ENCODE measurements at places on chromosomes 2 and 18. TPM values are rescaled to one million over a fixed set of nuclear protein-coding genes. Genes with fewer than 3 reads are reported as not detected.

GRCh38 chr2:160223560-160223959 is 23.5 kb upstream of the ITGB6 start:
- DNase-seq, result no peak
- no peaks in the 10 kb centered on the region for H3K36me3 ChIP-seq
- no peak overlapping the region for H3K27ac ChIP-seq

The NT5DC4 gene
- not detected for polyA plus RNA-seq

The GPR75 gene
- polyA plus RNA-seq, result not detected

GRCh38 chr2:165587335-165587938 is 117.9 kb downstream of the CSRNP3 start:
- no peak overlapping the region for H3K4me3 ChIP-seq
- DNase-seq, result no peak
- H3K27me3 ChIP-seq, result no peaks in the 10 kb centered on the region
- H3K4me1 ChIP-seq, result no peaks in the 10 kb centered on the region
- no peaks in the 10 kb centered on the region for H3K36me3 ChIP-seq
- H3K27ac ChIP-seq, result no peak overlapping the region

The CPO gene
- polyA plus RNA-seq, result not detected

The CDH19 gene
- polyA plus RNA-seq, result 0.01 TPM

GRCh38 chr2:216757532-216757931 is 62.2 kb upstream of the IGFBP5 start:
- H3K36me3 ChIP-seq, result no peaks in the 10 kb centered on the region
- H3K4me3 ChIP-seq, result no peak overlapping the region
- no peak overlapping the region for H3K27ac ChIP-seq
- no peak for DNase-seq
- no peaks in the 10 kb centered on the region for H3K4me1 ChIP-seq

DNA sequence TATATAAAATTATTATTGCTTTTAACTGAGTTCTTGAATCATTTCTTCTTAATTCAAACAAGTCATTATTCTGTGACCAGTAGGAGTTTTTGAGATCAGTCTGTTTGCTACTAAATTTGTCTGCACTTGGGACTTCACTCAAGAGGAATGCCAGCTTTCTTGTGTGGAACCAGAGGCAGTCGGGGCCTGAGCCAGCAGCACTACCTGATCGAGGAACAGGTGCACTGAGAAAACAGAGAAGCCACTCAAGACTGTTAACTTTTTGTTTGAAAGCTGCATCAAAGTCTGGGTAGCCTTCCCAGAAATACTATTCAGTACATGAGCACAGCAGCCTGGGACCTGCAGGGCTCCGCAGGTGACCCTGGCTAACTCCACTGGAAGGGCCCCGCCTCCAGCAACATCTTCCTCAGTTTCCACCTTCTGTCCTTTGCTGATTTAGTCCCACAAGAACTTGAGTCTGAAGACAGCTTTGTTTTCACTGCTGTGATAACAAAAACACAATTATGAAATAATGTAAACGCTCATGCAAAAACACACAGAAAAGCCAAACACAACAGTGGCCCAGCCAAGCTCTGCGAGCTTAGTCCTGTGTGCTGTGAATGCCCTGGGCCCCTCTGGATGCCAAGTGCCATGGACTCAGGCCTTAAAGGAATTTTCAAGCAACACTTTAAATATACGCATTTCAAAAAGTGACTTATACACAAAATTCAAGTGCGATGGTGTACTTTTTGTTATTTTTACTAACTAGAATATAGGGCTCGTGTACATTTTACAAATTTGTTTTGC is 62.0 kb downstream of the SH3YL1 start:
- DNase-seq, result no peak
- no peaks in the 10 kb centered on the region for H3K36me3 ChIP-seq
- no peak overlapping the region for H3K4me3 ChIP-seq
- no peaks in the 10 kb centered on the region for H3K4me1 ChIP-seq

DNA sequence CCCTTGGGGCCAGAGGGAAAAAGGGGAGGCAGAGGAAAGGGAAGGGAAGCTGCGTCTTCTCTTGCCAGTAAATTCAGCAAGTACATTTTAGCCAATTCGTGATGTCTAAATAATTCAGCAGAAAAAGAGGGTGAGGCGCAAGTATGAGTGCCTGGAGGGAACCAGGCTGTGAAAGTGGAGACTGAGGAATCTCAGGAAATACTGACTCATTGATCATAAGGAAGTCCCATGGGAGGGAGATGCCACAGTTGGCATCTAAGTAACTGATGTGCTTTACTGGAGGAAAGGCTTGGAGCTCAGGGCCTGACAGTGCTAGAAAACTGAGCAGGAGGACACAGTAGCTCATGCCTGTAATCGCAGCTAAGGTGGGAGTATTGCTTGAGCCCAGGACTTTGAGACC is 31.1 kb downstream of the KIF5C start:
- H3K4me3 ChIP-seq, result no peak overlapping the region
- no peak for DNase-seq
- H3K27ac ChIP-seq, result no peak overlapping the region
- no peaks in the 10 kb centered on the region for H3K36me3 ChIP-seq

- no peaks in the 10 kb centered on the region for H3K27me3 ChIP-seq
- H3K4me3 ChIP-seq, result no peak overlapping the region
- H3K36me3 ChIP-seq, result no peaks in the 10 kb centered on the region
- peaks cover 5% of the 10 kb centered on the region for H3K4me1 ChIP-seq
Measured at GRCh38 chr2:46202987-46203386, 94.2 kb upstream of the EPAS1 start.

GRCh38 chr2:152222975-152223637 is 47.5 kb upstream of the STAM2 start:
- no peak overlapping the region for H3K4me3 ChIP-seq
- H3K36me3 ChIP-seq, result no peaks in the 10 kb centered on the region
- no peaks in the 10 kb centered on the region for H3K4me1 ChIP-seq
- no peaks in the 10 kb centered on the region for H3K27me3 ChIP-seq
- H3K27ac ChIP-seq, result no peak overlapping the region

DNA sequence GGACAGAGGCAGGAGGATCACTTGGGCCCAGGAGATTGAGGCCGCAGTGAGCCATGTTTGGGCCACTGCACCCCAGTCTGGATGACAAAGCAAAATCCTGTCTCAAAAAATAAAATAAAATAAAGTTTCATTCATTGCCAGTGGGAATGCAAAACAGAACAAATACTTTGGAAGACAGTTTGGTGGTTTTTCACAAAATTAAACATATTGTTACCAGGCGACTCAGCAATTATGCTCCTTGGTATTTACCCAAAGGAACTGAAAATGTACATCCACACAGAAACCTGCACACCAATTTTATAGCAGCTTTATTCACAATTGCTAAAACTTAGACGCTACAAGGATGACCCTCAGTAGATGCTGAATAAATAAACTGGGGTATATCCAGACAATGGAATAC is 35.8 kb downstream of the FOSL2 start:
- H3K27me3 ChIP-seq, result no peaks in the 10 kb centered on the region
- peaks cover 50% of the 10 kb centered on the region for H3K4me1 ChIP-seq
- peak overlapping the region; percentile 6 for H3K27ac ChIP-seq
- no peaks in the 10 kb centered on the region for H3K36me3 ChIP-seq
- no peak overlapping the region for H3K4me3 ChIP-seq

DNA sequence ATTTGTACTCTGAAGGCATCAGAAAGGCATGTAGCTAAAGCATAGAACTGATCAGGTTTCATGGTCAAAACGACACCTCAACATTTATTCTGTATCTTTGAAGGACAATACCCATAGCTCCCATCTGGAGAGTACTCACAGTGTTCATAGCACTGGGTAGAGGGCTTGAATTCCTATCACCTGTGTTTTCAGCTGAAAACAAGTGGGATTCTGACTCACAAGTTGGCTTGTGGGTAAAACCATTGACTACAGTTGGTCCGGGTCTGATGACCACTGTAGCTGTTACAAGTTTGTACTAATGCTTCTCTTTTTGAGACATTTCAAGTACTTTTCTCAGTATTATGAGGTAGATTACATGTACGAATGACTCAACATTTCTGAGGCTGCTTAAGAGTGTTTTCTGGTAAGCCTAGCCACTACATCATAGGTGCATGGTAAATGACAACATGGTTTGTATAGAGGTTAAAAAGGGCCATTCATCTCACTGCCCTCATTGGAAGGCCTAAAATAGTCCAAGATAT is 68.6 kb upstream of the PELI1 start:
- peaks cover 66% of the 10 kb centered on the region for H3K4me1 ChIP-seq
- no peaks in the 10 kb centered on the region for H3K36me3 ChIP-seq
- peak; percentile 89 for DNase-seq
- peak overlapping the region; percentile 19 for H3K27ac ChIP-seq
- H3K27me3 ChIP-seq, result no peaks in the 10 kb centered on the region

DNA sequence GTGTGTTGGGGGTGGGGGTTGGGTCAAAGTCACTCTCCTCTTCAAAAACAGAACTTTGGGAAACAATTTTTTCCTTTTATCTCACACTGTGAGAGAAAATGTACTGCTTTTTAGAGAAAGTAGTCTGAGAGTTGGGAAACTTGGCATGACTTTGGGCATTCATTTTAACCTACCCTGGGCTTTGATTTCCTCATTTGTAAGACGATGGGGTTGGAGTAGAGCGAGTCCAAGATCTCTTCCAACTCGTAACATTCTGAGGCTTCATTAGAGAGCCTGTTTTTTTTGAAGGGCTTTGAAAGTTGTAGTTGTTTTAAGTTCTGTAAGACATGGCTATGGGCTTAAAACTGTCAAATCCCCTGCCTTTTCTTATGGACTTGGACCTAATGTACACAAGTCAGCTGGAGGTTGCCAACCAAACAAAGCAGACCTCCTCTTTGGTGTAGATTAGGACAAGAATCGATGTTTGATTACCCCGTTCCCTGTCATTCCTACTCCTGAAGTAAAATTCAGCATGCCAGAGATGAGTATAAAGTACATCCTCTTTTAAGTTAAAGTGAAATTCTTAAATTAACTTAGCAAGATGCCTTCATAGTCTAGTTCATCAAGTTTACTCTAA is 8.4 kb downstream of the PHLPP1 start:
- no peak overlapping the region for H3K27ac ChIP-seq
- no peaks in the 10 kb centered on the region for H3K4me1 ChIP-seq
- no peaks in the 10 kb centered on the region for H3K36me3 ChIP-seq
- H3K27me3 ChIP-seq, result no peaks in the 10 kb centered on the region
- no peak overlapping the region for H3K4me3 ChIP-seq
- no peak for DNase-seq

- no peak overlapping the region for H3K27ac ChIP-seq
- peak; percentile 5 for DNase-seq
- no peak overlapping the region for H3K4me3 ChIP-seq
- H3K4me1 ChIP-seq, result peaks cover 36% of the 10 kb centered on the region
- peaks cover 79% of the 10 kb centered on the region for H3K27me3 ChIP-seq
Measured at GRCh38 chr2:73291461-73292315, 1.7 kb downstream of the EGR4 start.

The CCDC148 gene
- polyA plus RNA-seq, result not detected

The PLEK gene
- 708 TPM for polyA plus RNA-seq

The IL37 gene
- not detected for polyA plus RNA-seq

DNA sequence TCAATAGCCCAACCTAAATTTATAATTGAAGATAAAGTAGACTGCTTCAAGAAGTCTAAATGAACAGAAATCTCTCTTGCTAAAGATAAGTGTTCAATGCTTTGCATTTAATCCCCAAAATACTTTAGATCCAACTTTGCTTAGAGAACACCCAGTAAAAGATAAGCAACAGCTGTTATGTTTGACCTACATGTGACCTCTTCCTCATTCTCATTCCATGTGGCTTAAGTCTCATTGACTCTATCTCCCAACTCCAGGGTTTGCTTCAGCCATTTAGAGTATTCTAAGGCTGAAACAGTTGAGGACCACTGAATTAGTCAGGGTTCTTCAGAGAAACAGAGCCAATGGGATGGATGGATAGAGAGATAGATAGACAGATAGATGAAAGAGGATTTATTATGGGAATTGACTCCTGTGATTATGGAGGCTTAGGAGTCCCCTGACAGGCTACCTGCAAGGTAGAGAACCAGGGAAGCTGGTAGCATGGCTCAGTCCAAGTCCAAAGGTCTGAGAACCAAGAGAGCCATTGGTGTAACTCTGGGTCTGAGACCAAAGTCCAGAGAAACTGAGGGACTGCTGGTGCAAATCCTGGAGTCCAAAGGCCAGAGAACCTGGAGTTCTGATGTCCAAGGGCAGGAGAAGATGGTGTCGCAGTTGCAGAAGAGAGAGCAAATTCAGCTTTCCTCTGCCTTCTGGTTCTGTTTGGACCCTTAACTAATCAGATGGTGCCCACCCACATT is 32.1 kb downstream of the CRYGD start:
- H3K4me1 ChIP-seq, result no peaks in the 10 kb centered on the region
- no peak overlapping the region for H3K4me3 ChIP-seq
- no peaks in the 10 kb centered on the region for H3K36me3 ChIP-seq
- no peaks in the 10 kb centered on the region for H3K27me3 ChIP-seq
- DNase-seq, result no peak

The NTSR2 gene
- polyA plus RNA-seq, result not detected

The LDLRAD4 gene
- 13.5 TPM for polyA plus RNA-seq

GRCh38 chr2:233867993-233868532 is at the start of gene MSL3B:
TSS of gene MSL3B (minus strand) at chr2:233868386.
- H3K36me3 ChIP-seq, result no peaks in the 10 kb centered on the region
- no peak within 1 kb of the TSS for H3K27ac ChIP-seq
- peaks cover 6% of the 10 kb centered on the region for H3K27me3 ChIP-seq

GRCh38 chr18:64409511-64409910 is 260.6 kb upstream of the LINC00305 start:
- H3K4me1 ChIP-seq, result no peaks in the 10 kb centered on the region
- no peak overlapping the region for H3K4me3 ChIP-seq
- H3K36me3 ChIP-seq, result no peaks in the 10 kb centered on the region
- H3K27ac ChIP-seq, result no peak overlapping the region
- no peaks in the 10 kb centered on the region for H3K27me3 ChIP-seq

The SRD5A2 gene
- polyA plus RNA-seq, result not detected

- no peaks in the 10 kb centered on the region for H3K27me3 ChIP-seq
- H3K4me1 ChIP-seq, result no peaks in the 10 kb centered on the region
- no peak overlapping the region for H3K4me3 ChIP-seq
- H3K36me3 ChIP-seq, result no peaks in the 10 kb centered on the region
Measured at GRCh38 chr2:137817058-137817457, 147.2 kb upstream of the HNMT start.

The FEZ2 gene
- 15.6 TPM for polyA plus RNA-seq

- no peaks in the 10 kb centered on the region for H3K36me3 ChIP-seq
- no peaks in the 10 kb centered on the region for H3K4me1 ChIP-seq
- no peak overlapping the region for H3K27ac ChIP-seq
- no peak overlapping the region for H3K4me3 ChIP-seq
Measured at GRCh38 chr2:169752752-169753151, 19.1 kb downstream of the KLHL23 start.

The CHRND gene
- polyA plus RNA-seq, result not detected

DNA sequence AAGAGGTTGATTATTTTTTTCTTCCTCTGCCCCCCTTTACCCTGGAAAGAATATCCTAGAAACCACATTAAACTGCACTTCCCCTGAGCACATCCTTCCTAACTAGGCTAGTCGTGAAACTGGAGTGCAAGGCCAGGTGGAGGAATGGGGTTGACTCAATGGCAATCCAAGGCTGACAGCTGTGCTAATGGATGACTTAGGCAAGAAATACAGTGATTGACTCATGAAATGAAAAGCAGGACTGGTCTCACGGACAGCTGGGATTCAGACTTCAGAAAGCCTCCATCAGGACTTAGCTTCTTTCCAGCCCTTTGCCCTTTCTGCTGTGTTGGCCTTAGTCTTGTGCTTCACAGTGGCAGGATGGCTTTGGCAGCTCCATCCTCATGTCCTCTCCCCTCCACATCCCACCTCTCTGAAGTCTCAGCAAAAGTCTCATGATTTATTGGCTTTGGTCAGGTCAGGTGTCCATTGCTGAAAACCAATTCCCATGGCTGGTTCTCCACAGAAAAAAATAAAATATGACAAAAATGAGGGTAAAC is 33.8 kb downstream of the INSIG2 start:
- no peaks in the 10 kb centered on the region for H3K36me3 ChIP-seq
- no peak for DNase-seq
- H3K4me3 ChIP-seq, result no peak overlapping the region

GRCh38 chr2:236967499-236967783 is 118.2 kb upstream of the COPS8 start:
- H3K4me3 ChIP-seq, result no peak overlapping the region
- H3K36me3 ChIP-seq, result no peaks in the 10 kb centered on the region
- no peak for DNase-seq
- H3K27me3 ChIP-seq, result no peaks in the 10 kb centered on the region
- peaks cover 30% of the 10 kb centered on the region for H3K4me1 ChIP-seq

Measured in CD14-positive monocyte (primary cell).